ENCODE measurements at places on chromosomes 12 and 14.
A peak's percentile ranks its signal among the peaks of the same experiment; 100 is the strongest.

DNA sequence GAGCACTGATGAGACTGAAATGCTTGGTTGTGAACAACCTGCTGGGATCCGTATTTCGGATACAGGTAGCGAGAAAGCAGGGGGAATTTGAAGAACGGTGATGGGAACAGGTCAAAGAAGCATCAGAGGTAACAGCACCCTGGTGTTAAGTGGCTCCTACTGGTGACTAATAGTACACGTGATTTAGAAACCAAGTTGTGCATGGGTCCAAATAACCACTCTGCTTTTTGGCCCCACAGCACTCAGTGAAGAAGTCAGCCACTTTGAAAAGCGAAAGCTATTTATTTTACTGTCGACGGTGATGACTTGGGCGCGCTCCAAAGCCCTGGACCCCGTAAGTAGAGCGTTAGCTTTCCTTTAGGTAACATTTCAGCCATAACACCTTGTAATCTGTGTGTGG, 16.7 kb downstream of the AK7 start:
- DNase-seq = no peak

GRCh38 chr14:44300916-44301315, 206.2 kb downstream of the FSCB start:
- DNase-seq = no peak

GRCh38 chr14:29216268-29217232, 450.0 kb downstream of the FOXG1 start:
- DNase-seq = no peak

DNA sequence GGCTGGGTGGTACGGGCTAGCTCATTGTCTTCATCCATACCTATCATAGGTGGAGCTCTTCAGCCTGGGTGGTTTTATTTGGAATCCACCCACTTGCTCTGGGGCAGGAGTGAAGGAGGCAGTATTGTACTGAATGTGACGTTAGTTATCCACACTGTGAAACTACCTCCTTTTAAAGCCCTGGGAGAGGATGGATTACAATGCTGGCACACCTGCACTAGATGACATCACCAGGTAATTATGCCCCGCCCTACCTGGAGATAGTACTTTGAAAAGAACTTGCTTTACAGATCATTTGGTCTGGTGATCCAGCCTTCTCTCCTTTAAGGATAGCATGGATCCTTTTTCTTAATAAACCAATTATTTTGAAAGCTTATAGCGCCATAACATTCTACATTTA, 78.0 kb downstream of the B4GALNT3 start:
- no peak for DNase-seq

- DNase-seq = no peak
Measured at GRCh38 chr12:64082866-64083268, 139.2 kb downstream of the KICS2 start.

GRCh38 chr12:49489154-49489553, 49.7 kb upstream of the KCNH3 start:
- DNase-seq = no peak

DNA sequence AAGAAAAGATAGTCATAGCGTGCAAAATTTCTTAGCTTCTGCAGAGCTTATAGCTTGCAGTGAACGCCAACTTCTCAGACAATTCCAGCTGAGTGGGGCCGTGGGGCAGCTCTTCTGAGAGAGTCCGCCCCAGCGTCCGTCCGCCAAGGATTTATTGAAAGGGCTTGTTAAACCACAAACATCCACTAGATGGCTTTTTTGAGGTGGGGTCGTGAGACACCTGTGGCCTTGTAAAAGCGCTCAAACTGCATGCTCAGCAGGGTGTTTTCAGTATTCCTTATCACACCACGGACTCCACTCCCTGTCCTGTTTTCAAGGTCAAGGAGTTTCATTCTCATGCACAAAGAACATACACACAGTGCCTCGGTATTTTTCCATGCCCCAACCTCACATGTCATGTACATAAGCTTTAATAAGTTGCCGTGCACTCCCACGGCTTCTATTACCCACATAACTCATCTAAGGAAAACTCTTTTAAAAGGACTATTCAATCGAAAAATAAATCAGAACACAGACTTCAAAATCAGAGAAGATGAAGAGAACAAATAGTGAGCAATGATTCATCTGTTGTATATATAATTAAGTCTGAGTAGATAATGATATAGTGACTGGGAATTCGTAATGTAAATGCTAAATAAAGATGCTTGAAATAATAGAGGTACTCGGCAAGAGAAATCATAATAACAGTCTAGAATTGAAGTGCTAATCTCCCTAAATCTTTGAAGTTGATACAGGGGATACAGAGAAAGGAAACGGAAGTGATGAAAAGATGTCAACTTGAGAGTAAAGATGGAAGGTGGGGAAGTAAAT, 46.7 kb downstream of the WBP11 start:
- no peak for DNase-seq

DNA sequence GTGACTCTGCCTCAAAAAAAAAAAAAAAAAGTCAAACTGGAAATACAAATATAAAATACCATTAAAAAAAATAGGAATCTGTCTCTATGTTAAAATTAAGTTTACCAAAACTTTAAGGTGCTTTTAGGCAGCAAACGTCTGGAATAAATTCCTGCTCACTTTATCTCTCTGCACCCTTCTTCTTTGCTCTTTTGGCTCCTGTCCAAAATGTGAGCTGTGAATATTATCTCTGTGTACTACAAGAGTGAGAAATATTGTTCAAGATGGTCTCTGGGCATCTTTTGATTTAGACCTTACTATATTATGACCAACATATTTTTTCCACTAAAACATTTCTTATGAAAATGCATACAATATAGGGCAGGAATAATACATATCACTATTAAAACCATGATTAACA, 63.7 kb downstream of the PUS7L start:
- no peak for DNase-seq

DNA sequence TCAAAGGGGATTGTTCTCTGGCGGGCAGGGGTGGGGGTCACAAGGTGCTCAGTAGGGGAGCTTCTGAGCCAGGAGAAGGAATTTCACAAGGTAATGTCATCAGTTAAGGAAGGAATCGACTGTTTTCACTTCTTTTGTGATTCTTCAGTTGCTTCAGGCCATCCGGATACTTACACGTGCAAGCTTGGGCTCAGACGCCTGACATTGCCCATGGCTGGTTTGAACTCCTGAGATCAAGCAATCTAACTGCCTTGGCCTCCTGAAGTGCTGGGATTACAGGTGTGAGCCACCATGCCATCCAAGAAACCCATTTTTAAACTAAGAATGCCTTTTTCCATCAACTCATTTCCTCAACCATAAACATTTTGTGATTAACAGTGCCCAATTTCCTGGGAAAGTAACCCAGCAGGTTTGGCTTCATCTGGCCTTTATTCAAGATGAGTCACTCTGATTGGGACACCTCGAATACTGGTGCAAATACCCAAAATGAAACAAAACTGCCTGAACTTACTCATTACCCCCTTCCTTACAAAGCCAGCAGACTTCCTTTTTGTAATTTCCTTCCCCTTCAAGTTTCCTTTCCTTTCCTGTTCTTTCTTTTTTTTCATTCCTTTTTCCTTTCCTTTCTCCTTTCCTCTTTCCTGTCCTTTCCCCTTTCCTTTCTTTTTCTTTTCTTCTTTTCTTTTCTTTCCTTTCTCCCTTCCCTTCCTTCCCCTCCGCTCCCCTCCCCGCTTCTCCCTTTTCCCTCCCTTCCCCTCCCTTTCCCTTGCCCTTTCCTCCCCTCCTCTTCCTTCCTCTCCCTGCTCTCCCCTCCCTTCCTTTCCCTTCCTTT, 10.2 kb upstream of the RNASE10 start:
- no peak for DNase-seq

- DNase-seq = no peak
Measured at GRCh38 chr14:78967111-78967809, 797.1 kb downstream of the NRXN3 start.

- DNase-seq = no peak
Measured at GRCh38 chr12:59122784-59123183, 202.5 kb upstream of the LRIG3 start.

DNA sequence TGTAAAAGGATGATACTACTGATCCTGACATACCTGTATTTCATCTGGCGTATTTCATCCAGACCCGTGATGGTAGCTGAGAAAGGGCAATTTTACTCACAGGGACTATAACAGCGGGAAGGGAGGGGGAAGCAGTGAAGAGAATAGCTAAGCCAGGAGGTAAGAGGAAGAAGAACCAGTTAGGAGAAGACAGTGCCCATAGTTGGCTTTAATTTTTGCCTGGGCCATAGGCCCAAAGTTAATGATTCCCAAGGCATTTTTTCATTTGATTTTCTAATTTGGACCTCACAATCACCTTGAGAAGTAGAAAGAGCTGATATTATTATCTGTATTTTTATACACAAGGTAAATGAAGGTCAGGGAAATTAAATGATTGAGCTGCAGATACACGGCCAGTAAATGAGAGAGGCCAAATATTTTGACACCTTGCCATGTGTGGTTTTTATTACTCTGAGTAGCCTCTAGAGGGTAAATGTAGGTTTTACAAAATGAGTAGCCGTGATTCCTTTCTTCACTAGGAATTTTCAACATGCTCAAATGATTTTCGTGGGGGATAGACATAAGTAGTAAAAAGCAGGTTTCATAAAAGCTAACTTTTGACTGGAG, 382.2 kb downstream of the FUT8 start:
- DNase-seq = no peak

- DNase-seq = no peak
Measured at GRCh38 chr12:132739600-132740312, 21.9 kb downstream of the ANKLE2 start.

DNA sequence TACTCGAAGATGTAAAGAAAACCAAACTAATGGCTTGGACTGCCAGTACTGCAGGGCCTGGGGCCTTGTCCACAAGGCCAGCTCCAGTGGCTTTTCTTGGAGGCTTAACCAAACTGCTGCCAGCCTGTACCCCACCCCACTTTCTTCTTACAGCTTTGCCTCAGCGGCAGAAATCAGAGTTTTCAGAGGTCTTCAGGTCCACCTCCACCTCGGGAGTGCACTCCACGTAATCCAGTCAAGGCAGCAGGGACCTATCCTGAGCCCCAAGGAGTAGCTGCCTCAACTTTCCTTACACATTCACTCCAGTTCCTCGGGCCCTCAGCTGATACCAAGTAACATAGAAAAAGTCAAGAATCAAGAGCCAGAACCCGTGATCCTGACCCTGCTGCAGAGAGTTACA, 19.6 kb downstream of the PRMT8 start:
- no peak for DNase-seq

DNA sequence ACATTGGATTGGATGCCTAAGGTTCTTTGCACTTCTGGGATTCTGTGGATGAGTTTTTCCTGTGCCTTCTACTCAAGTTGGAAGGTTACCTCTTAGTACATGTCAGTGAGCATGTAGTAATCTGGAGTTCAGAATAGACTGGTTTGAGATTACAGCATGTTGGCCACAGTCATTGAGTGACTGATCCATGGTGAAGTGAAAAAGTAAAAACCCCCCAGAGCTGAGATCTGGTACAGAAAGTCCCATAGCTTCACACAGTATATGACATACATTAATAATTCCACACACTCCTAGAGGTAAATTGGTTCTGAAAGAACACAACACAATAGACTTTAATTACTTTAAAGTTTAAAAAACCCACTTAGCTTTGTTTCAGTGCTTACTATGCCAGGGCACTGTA, 11.9 kb upstream of the CCND2 start:
- no peak for DNase-seq

DNA sequence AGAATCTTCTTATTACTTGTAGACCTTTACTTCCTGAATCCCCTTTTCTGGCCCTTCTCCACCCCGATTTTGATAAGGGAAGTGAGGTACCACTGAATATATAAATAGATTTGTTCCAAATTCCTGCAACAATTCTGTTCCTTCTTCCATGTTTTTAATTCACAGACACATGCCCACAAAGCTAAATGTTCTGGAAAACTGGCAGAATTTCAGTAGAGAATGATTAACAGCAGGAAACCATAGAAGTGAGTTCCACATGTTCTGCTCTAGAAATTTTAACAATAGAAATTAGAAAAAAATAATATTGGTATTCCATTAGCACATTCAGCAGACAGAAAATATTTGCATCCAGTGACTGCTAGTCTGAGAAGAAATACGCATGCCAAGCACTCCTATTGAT, 139.6 kb downstream of the SLC2A13 start:
- no peak for DNase-seq

DNA sequence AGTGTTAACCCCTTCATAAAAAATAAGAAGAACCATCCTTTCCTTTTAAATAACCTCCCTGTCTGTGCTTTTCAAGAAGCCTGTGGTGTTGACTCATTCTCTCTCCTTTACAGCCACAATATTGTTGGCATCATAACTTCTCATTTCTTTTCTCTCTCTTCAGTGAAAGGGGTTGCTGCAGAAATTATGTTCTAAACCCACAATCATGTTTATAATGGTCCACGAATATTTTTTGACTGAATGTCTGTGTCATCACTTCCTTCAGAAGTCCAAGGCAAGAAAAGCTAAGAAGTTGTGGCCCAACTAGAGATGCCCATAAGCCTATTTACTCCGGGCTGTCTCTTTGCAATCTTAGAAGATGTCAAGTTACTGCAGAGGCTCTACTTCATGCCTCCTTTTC, 488.3 kb downstream of the APAF1 start:
- DNase-seq = no peak

- DNase-seq = no peak
Measured at GRCh38 chr12:54285150-54286041, 4.9 kb downstream of the HNRNPA1 start.

GRCh38 chr12:126404293-126404881, 1339.2 kb downstream of the AACS start:
- no peak for DNase-seq

GRCh38 chr12:52486166-52487105, 6.6 kb downstream of the KRT6A start:
- DNase-seq = no peak

DNA sequence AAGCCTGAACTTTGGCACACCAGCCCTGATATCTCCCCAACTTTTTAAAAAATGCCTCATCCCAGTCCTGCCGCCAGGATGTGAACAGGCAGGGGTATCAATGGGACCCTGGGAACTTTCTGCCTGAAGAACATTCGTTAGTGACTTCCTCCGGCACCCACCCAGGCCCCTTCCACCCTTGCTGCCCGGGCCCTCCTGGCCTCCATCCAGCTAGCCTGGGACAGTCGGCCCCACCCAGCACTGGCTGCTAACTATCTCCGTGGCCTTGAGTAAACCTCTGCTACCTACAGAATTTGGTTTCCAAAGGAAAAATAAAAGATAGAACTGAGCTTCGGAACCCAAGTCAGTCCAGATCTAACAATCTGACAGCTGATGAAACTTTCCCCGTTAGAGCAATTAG, 14.3 kb downstream of the SCARB1 start:
- DNase-seq = no peak

- peak; percentile 20 for DNase-seq
Measured at GRCh38 chr12:121465921-121466793, 66.2 kb downstream of the RNF34 start.

GRCh38 chr12:104747330-104747729, 210.8 kb downstream of the SLC41A2 start:
- no peak for DNase-seq

DNA sequence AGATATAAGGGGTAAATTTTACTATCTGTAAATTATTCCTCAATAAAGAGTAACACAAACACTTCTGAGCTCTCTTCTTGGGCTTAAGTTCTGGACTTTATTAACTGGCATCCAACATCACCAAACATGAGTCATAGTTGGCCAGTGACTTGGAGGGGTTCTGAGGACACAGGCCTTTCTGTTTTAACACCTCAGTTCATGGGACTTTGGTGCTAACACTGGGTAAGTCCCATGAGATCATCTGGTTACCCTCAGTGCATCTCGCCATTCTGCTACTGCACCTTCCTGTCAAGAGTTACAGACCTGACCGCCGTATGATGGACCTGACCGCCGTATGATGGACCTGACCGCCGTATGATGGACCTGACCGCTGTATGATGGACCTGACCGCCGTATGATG, 9.9 kb downstream of the SLC15A4 start:
- DNase-seq = no peak

- no peak for DNase-seq
Measured at GRCh38 chr12:92085040-92085735, 60.5 kb downstream of the BTG1 start.

Measured in CD4-positive, alpha-beta T cell treated with Interleukin-2 at 100 ng/mL for 4 hours (primary cell).